Bronchial epithelial cell (primary cell): ENCODE measurements at places on chromosomes 11 and 22.

DNA sequence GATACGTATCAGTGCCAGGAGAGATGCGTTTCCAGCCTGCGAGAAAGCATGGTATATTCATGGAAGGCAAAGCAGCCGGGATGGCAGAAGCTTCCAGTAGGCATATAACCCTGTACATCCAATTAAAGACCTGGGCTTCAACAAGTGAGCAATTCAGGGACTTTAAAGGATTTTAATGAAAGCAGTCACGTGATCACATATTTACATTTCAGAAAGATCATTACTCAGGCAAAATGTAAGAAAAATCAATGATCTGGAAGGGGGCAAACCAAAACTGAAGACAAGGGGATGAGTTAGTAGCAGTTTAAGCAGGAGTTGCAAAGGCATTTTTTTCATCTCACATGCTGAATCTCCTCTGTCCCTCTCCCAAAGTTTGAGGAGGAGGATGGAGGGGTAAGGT is 7.8 kb downstream of the CDON start:
- DNase-seq = no peak

- no peak for DNase-seq
Observed at GRCh38 chr11:92657226-92657625, 312.2 kb upstream of the MTNR1B start.

GRCh38 chr11:120774591-120775386 is 249.1 kb upstream of the TBCEL start:
- no peak for DNase-seq

DNA sequence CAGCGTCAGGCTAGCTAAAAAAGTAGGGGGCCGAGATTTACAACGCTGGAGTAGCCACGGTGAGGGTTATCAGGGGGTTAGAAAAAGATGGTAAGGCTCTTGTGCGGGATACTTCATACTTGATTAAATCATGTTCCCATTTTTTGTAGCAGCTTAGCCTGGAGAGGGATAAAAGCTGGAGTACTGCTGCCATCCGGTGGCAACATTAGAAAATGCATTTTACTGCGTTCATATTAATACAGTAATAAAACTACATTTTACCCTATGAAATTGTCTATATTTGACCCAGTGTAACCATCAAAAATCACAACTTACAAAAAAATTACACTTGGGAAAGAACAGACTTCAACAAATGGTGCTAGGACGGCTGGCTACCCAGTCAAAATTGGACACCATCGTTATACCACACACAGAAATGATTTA is 17.3 kb downstream of the RPUSD4 start:
- DNase-seq = peak; percentile 45

DNA sequence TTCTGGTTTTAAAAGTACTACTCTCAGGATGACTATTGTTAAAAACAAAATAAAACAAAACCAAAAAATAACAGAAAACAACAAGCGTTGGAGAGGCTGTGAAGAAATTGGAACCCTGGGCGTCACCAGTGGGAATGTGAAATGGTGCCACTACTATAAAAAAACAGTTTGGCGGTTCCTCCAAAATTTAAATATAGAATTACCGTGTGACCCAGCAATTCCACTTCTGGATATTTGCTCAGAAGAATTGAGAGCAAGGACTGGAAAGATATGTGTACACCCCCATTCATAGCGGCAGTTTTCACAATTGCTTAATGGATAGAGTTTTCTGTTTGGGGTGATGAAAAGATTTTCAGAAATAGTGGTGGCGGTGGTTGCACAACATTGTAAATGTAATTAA is 8.6 kb downstream of the APOA4 start:
- DNase-seq = no peak

DNA sequence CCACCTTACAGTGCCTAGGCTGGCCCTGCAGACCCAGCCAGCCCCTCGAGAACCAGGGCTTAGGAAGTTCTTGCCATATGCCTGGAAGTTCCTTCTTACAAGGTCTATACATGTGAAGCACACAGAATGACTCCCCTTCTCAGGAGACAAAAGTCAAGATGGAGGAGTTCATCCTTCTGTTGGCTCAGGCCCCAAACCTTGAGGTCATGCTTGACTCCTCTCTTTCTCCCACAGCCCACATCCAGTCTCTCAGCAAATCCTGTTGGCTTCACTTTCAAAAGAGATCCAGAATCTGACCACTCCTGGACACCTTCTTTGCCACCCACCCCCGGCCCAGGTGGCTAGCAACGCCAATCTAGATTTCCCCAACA is 1.7 kb upstream of the CD248 start:
- no peak for DNase-seq

GRCh38 chr11:101470881-101471520 is 112.8 kb downstream of the TRPC6 start:
- peak; percentile 55 for DNase-seq

GRCh38 chr11:65159012-65159411 is 11.0 kb upstream of the SPDYC start:
- DNase-seq = no peak

- DNase-seq = peak; percentile 98
Observed at GRCh38 chr11:12189543-12190235, 79.3 kb downstream of the MICAL2 start.

DNA sequence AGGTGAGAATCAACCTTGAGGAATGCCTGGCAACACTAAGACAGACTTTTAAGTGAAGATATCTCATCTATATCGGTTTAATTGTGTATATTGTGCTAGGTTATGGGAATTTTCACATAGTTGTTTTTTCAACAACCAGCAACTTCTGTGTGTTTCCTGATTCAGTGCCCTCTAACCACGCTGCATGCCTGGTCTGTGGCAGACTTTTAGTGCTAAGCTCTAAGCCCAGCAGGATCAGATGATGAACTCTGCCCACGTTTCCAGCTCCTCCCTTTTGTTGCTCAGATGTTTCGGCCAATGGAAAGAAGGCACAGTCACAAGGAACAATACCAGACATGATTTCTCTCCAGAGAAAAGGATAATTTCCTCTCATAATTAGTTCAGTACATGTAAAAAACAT is 1.4 kb upstream of the VWA5A start:
- peak; percentile 44 for DNase-seq

DNA sequence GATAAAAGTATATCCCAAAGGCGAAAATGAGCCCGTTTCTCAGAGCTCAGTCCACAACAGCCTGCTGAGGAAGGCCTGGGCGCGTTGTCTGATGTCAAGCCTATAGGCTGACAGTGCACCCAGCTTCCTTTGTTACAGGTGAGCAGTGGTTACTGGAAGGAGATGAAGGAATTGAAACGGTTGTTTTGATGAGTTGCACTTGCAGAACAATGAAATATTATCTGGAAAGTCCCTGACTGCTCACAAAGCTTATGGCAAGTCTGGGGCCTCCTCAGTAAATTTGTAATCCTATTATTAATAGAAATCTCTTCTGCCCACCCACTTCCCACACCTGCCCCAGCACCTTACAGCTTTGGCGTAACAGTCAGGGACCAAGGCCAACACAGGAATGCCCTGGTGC is 77.8 kb downstream of the C11orf91 start:
- no peak for DNase-seq
